ENCODE measurements at places on chromosomes 4 and X. TPM values are rescaled to one million over a fixed set of nuclear protein-coding genes. Genes with fewer than 3 reads are reported as not detected.

- DNase-seq: no peak
Observed at GRCh38 chr4:45199736-45200135, 473.4 kb upstream of the GNPDA2 start.

DNA sequence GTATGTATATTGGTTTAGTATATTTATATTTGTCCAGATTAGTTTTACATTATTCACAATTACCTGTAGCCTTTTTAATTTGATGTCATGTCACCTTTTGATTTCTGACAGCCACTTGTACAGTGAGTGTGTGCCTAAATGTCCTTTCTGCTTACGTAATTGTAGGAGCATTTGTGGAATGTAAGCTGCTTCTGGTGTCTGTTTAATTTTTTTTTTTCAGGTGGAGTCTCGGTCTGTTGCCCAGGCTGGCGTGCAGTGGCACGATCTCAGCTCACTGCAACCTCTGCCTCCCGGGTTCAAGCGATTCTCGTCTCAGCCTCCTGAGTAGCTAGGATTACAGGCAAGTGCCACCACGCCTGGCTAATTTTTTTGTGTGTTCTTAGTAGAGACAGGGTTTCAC, 91.2 kb upstream of the XAGE2 start:
- DNase-seq: no peak

DNA sequence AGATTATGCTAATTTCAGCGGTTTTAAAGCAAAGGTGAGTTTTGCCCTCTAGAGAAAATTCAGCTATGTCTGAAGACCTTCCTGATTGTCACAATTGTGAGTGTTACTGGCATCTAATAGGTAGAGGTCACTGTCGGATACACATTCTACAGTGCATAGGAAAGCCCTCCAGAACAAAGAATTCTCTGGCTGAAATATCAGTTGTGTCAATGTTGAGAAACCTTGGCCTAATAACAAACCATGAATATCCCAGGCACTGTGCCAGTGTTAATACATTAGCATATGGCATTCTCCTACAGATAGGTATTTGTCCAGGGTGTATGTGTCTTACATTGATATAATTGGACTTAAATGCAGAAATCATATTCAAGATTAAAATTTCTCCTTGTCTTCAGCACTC, 294.3 kb downstream of the FSTL5 start:
- DNase-seq: no peak

DNA sequence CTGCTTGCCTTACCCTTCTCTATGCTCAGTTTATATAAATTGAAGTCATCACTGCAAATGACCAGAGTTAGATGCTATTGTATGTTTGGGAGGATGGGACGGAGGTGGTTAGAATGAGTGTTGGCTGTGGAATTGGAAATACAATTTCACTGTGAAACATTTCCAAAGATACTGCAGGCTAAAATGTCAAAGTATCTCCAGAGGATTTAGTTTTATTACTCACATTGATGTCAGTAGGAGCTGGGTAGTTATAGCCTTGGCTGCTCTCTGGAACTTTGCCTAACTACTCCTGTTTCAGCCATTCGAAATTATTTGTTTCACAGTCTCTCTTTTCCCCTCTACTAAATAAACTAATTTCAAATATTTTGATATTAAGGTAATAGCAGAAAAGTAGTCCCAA, 92.6 kb upstream of the PPP3CA start:
- no peak for DNase-seq

DNA sequence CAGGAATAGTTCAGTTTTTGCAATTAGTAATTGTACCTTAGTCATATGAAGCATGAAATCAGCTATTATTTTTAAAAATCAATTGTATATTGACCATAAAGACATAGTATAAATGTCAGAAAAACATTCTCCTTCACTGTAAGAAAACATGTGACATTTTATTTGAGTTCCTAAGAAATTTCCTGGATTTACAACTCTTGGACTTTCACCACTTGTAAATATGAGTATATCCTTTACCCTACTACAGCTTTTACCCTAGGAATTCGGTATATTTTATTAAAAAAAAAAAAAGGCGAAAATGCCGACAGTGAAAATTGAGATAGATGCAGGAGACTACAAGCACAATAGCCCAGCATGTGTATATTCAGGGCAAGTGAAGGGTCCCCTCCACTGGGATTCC, 14.9 kb downstream of the ADH1A start:
- no peak for DNase-seq

- no peak for DNase-seq
Observed at GRCh38 chr4:109764376-109764775, 34.5 kb upstream of the PLA2G12A start.

- no peak for DNase-seq
Observed at GRCh38 chrX:148416142-148416541, 84.3 kb upstream of the AFF2 start.

Gene MAGEC3
- not detected for total RNA-seq
